ENCODE measurements at places on chromosomes 1 and 21.

GRCh38 chr1:83627045-83627444, 371.9 kb downstream of the TTLL7 start:
- no peak for DNase-seq

DNA sequence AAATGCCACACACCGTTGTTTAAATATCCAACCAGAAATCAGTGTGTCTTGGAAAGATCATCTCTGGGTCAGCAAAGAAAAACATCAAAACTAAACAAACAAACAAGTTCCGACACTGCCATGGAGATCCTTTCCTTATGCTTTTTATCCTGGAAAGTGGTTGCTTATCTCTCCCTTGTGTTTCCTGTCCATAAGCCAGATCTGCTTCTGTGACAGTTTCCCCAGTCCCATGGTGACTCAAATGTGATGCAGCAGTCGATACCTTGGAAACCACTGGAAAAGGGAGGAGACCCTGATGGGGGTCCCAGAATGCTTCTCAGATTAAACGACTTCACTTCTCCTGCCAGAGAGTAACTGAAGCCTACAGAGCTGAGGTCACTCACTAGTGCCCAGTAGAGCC, 94.7 kb downstream of the DMRTA2 start:
- no peak for DNase-seq

GRCh38 chr1:220677251-220677650, 12.9 kb upstream of the C1orf115 start:
- no peak for DNase-seq

DNA sequence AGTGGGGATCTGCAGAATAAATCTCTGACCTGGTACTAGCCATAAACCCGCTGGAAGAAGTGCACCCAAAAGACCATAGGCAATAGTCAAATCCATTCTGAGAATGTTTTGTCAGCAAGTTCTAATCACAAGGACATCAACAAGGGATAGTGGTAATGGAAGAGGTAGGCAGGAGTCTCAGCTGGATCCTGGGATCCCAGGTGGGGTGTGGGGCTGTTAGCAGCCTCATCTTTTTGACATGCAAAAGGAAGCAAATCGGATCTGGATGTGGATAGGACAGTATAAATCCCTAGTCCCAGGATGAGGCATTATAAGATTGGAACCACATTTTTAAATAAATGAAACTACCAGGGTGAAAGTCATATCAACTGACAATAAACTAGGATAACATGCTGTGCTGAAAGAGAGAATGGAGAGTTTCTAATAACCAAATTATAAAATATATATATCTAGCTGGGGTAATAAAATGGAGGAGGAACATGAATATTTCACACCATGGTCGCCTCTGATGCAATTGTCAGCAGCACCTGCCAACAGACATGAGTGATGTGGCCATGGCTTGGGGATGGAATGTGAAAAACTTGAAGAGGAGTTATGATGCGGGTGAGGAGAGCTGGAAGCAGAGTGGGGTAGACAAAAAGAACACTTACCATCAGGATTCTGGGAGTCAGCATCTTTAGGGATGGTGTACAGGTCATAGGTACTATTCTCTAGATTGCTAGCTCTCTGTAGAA, 23.7 kb upstream of the PEX19 start:
- peak; percentile 15 for DNase-seq

GRCh38 chr1:178434360-178434759, 62.4 kb downstream of the CLEC20A start:
- DNase-seq: no peak

DNA sequence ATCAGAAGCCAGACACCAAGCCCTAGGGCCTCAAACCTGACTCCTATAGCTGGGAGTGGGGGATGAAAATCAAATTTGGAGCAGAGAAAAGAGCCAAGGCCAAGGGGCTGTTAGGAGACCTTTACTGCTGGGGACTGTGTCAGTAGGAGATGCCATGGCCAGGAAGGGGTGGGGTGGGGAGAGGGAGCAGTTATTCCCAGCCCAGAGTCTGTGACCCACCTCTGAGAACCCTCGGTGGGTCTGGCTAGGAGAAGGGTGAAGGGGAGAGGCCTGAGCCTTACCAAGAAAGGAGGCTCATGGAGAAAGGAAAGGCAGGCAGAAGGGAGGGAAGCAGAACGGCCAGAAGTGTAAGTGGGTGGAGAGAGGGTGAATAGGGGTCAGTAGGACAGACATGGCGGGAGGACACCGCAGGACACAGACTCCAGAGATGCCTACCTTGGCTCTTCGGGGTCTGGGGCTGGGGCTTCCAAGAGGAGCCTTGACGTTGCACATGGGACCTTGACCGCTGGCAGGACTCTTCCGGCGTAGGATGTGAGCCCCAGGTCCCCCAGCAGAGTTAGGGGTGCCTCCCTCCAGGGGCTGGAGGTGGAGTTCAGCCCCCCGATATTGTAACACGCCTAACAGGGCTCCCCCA, 1.2 kb downstream of the ADAMTS4 start:
- no peak for DNase-seq

GRCh38 chr1:113976609-113977278, 2.5 kb upstream of the OLFML3 start:
- DNase-seq: peak; percentile 58

Measured in iPS-NIHi11 (cell line).